ENCODE measurements at places on chromosomes 3 and 15.

- no peak for DNase-seq
These were observed 594.9 kb downstream of the NLGN1 start for GRCh38 chr3:173992416-173992815.

DNA sequence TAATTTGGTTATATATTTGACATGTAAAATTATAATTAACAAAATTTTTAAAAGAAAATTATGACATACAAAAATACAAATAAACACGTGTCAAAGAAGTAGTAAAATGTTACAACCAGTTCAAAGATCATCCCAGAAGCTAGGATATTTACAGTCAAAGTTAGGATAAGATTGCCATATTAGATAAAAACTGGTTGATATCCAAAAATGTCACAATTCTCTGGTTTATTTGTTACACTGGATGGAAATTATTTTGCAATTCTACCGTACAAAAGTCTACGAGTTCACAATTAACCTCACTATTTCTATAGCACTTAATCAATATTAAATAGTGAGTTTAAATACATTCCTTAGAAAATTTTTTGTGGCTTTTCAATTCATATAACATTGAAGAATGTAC lies 673.8 kb downstream of the GBE1 start:
- no peak for DNase-seq

DNA sequence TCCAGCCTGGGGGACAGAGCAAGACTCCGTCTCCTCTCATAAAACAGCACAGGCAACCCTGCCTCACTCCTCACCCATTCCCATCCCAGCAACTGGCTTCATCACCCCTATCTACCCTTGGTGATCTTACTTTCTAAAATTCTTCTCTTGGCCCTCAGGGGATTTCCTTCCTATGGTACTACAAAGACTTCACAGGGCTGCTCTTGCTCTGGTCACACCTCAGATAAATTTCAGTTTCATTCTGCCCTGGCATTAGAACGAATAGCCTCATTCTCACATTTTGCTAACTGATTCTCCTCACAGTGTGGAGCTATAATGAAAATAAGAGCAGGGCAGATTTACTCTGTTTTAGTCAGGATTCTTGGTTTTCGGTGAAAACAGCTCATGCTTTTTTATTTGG lies 22.1 kb upstream of the CRBN start:
- no peak for DNase-seq

- no peak for DNase-seq
These were observed 4.4 kb upstream of the VIPR1 start for GRCh38 chr3:42498034-42498433.

DNA sequence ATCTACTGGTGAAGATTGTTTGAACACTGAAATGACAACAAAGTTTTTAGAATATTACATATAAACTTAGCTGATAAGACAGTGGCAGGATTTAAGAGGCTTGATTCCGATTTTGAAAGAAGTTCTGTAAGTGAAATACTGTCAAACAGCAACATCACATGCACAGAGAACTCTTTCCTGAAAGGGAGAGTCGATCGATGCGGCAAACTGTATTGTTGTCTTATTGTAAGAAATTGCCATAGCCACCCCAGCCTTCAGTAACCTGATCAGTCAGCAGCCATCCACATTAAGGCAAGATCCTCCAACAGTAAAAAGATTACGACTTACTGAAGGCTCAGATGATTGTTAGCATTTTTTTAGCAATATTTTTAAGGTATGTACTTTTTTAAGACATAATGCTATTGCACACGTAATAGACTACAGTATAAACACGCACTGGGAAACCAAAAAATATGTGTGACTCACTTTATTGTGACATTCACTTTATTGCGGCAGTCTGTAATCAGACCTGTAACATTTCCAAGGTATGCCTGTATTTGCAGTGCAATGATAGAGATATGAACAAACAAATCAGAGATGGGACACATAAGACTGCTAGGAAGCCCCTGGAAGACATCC lies 225.6 kb upstream of the UBE2E1 start:
- DNase-seq = no peak

DNA sequence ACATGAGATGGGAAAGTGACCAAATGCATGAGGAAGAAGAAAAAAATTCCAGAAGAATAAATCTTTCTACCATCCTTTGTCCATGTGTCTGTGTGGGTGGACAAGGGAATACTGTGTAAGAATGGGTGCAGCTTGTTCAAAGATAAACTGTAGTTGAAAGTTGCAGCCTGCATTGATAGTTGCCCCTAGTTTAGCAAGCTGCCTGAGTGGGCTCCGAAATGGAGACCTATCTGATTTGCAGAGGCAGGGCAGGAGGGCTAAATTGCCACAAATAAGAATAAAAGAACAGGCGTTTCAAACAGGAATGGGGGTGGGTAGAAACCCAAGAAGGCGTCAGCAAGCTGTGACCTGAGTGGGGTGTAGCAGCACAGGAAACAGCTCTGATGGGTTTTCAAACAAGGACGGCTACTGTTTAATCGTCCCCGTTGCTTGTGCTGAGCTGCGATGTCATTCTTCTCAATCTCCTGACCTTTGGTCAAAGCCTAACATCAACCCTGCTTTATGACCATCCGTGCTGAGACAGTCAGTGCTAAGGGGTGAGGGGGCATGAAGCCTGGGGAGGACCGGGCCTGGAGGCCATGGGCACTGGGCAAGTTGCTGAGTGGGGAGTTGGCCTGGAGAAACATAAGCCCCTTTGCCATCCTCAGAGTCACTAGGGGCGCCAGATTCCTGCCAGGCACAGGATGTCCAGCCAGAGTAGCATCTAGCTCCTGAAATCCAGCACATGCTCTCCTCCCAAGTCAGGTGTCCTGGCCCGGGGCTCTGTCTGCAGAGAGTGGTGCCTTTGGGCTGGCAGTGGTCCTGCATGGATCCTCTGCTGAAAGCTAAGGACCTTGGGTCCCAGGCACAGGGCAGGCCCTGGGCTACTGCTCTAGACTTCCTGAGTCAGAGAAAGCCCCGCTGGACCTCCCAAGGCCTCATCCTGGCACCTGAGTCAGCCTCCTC lies 19.2 kb upstream of the C15orf39 start:
- no peak for DNase-seq

DNA sequence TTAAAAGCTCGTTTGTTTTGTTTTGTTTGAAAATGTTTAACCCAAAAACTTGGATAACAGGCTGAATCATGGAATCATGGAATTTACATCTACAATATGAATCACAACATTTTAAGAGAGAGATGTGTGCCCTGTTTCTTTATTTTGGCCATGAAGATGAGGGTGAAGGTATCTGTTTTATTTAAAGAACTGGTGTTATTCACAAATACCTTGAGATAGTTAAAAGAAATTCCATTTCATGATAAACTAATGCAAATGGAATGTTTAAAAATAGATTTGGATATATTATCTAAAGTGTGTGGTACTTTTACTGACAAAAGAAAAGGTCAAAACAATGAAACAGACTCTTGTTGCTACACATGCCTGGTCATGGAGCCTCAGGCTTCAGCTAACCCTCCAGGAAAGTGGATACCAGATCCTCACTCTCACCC lies 486.0 kb upstream of the CFAP20DC start:
- DNase-seq = no peak

GRCh38 chr3:14933820-14934425 lies 13.5 kb upstream of the NR2C2 start:
- DNase-seq = no peak

DNA sequence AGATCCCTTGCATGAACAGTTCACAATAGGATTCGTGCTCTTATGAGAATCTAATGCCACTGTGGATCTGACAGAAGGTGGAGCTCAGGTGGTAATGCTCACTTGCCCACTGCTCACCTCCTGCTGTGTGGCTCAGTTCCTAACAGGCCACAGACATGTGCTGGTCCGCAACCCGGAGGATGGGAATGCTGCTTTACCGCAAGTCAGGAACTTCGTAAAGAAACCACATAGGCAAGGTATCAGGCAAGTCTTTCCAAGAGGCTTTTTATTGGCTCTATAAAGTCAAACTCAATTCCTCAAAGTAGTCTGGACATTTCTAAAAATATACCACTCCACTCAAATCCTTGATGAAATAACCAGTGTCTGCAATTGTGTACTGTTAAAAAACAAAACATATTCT lies 56.1 kb downstream of the OSTN start:
- no peak for DNase-seq

- no peak for DNase-seq
These were observed 47.1 kb downstream of the FOXP1 start for GRCh38 chr3:71536376-71536965.

DNA sequence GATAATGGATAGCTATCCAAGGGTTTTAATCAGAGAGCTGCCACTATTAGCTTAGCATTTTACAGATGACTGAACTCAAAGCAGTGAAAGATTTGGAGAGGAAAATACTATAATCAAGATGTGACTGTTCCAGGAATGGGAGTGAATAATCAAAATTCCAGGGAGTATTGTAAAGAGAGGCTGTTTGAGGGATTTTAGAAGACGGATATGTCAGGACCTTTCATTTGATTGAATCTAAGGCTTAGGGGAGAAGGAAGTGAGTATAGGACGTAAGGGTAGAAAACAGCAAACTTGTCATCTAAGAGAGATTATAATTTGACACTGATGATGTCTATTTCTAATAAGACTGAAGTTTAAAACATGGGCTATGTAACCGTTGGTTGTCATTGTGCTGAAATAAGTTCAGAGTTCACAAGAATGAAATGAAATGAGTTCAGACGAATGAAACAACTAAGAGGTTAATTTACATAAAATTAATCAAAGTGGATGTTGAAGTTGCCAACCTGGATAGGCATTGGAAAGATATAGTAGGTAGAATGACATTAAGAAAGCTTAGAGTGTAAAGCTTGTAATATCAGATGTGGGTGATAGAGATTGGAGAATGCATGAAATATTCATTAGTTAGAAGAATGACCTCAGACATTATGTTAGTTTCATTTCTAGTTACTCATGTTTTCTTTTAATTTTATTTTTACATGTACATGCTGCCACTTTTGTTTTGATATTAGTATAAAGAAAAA lies 842.8 kb downstream of the SI start:
- no peak for DNase-seq

DNA sequence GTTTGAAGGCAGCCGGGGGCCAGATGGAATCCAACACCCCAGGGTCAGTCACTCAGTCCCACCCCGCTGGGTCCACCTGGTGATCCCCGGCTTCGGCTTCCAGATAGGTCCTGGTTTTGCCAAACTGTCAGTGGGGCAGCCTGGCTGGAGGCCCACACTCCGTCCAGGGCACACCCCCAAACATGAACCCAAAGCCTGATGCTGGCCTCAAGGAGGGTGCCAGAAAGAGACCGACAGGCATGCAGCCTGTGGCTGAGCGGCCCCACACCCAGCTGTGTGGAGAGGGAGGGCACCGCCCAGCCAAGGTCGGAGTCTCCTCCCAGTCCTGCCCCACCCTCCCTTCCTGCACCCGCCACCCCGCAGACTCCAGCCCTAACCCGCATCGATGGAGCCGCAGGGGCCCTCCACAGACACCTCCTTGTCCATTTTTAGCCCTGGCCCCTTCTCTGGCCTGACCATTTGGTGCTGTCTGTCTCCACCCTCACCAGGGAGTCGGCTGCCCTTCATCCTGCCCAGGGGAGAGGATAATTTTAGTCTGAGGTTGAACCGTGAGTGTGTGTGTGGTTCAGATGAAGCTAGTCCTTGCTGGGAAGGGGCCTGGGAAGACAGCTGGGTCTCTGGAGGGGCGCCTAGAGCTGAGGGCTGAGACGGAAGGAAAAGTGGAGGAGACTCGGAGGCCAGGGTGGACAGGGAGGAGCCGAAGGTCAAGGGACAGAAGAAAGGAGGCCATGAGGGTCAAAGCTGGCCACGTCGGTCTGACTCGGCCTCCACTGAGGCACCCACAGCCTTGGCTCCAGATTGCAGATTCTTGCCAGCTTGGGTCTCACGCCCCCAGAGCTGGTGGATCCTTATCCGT lies 23.1 kb downstream of the TNK2 start:
- DNase-seq = no peak

DNA sequence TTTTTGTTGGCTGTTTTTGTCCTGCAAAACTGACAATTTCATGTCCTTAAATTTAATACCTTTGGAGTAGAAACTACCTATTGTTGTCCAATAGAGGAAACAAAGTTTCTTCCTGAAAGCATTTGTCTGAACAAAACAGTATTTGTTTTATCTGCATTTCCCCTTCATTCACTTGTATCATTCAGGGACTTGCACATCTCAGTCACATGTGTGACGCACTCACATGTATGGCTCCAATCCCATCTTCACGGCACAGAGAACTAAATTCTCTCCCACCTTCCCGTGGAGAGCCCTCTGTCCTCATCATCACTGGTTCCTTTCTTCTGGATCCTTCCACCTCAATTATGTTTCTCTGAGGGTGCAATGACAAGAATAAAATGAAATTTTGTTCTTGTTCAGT lies 49.5 kb upstream of the GOLGA8J start:
- DNase-seq = no peak

GRCh38 chr3:14152963-14153355 lies 25.4 kb downstream of the XPC start:
- DNase-seq = no peak
